ENCODE measurements at places on chromosomes 2 and 18.

GRCh38 chr2:128510701-128511397, 192.2 kb upstream of the HS6ST1 start:
- peak; percentile 21 for DNase-seq

GRCh38 chr18:36509646-36510197, 212.2 kb downstream of the FHOD3 start:
- DNase-seq, result no peak

DNA sequence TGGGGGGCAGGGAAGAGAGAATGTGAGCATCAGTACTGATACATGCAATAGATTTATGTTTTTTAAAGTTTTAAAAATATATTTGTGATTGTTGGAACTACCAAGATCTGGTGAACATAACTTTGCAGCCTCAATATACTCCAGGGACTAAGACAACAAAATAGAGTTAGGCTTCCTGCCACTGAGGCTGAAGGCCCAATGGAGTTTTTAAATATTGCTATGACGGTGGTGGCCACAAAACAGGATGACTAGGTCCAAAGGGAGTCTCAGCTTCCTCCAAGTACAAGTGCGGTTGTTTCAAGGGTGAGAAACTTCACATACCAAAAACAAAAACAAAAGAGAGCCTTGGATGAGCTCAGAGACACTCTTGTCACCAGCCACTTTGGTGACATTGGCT, 72.9 kb downstream of the CCBE1 start:
- no peak for DNase-seq

DNA sequence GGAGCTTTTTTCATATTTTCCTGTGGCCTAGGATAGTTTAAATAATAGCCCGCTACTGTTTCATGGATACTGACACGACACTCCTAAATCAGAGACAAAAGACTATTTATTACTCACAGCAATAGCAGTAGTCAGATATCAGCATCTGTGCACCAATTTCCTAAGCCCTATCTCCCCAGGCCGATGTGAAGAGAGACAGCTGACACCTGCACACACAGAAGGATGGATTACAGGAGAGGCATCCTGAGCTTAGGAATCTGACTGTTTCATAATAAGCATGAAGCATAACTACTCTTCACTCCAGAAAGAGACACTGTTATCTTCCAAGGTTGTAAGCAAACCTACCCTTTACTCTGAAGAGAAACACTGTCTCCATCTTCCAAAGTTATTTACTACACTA, 105.4 kb downstream of the ATL2 start:
- no peak for DNase-seq

GRCh38 chr2:202757339-202757738, 114.2 kb downstream of the ICA1L start:
- no peak for DNase-seq

- no peak for DNase-seq
Measured at GRCh38 chr2:107717661-107718060, 109.0 kb upstream of the RGPD4 start.

- no peak for DNase-seq
Measured at GRCh38 chr2:144140891-144141290, 379.0 kb downstream of the ZEB2 start.

DNA sequence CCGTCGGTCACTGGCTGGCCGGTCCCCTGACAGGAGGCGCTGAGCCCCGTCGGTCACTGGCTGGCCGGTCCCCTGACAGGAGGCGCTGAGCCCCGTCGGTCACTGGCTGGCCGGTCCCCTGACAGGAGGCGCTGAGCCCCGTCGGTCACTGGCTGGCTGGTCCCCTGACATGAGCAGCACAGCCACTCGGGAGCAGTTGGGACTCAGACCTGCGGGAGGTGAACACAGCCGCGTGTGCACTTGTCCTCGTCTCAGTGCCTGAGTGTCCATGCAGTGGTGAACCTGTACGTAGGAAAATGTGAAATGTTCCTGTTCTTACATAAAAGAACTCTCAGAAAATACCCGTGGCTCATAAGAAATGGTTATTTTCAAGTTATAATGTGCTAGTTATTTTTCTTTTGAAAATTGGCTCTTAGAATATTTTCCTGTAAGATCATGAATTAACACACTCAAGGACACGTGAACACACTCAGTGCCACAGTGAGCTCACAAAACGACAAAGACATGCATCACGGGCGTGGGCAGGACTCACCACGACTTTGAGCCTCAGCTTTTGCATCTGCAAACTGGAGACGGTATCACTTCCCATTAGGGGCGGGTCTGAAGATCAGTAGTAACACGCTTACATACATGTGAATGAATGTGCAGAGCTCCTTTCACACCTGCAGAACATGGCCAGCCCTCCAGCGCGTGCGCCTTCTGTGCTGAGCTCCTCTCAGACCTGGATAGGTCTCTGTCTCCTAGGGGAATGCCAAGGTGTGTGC, 21.1 kb upstream of the NFATC1 start:
- DNase-seq, result no peak

DNA sequence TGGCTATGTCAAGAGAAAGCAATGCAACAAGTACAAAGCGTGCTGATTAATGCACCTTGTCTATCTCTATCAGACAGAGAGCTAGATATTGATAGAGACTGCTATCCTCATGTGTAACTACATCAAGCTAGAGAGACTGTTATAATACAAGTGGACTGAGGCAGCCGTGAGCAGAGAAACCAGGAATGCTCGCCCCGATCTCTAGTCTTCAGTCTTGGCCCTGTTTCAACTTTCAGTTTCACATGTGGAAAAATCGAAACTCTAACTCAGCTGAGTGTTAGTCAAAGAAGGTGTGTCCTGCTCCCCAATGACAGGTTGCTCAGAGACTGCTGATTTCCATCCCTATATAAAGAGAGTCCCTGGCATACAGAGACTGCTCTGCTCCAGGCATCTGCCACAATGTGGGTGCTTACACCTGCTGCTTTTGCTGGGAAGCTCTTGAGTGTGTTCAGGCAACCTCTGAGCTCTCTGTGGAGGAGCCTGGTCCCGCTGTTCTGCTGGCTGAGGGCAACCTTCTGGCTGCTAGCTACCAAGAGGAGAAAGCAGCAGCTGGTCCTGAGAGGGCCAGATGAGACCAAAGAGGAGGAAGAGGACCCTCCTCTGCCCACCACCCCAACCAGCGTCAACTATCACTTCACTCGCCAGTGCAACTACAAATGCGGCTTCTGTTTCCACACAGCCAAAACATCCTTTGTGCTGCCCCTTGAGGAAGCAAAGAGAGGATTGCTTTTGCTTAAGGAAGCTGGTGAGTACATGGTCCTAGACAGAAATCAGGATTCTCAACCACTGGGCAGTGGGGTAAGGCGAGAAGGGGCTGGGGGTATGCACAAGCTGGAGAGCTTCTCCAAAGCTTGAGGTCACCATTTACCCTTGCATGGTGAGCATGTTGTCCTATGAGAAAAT, at the start of gene RSAD2:
RSAD2 (plus strand) TSS at position 376 of the 903 bp plus-strand sequence; CDS start at position 400, 24 bp downstream.
- peak; percentile 46 for DNase-seq

GRCh38 chr2:95007822-95008221, 17.7 kb upstream of the MAL start:
- DNase-seq, result peak; percentile 74

DNA sequence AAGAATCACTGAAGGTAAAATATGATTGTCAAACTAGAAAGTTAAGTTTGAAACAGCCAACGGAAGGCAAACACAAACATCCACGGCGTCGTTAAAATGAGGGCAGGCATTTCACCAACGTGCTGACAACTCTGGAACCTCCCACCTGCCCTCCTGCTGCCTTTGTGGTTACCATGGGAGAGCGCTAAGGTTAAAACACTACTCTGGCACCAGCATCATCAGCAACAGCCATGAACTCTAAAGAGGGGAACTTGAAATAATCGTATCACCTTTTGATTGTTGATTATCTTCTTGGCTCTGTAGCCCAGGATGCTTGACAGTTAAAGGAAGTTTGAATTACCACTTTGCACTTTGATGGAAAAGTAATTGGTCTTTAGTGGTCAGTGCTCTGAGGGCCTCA, 34.7 kb downstream of the CYB5A start:
- no peak for DNase-seq

GRCh38 chr2:171811245-171811628, 82.8 kb downstream of the SLC25A12 start:
- DNase-seq, result no peak

GRCh38 chr2:150428641-150429040, 58.8 kb downstream of the RND3 start:
- DNase-seq, result no peak

DNA sequence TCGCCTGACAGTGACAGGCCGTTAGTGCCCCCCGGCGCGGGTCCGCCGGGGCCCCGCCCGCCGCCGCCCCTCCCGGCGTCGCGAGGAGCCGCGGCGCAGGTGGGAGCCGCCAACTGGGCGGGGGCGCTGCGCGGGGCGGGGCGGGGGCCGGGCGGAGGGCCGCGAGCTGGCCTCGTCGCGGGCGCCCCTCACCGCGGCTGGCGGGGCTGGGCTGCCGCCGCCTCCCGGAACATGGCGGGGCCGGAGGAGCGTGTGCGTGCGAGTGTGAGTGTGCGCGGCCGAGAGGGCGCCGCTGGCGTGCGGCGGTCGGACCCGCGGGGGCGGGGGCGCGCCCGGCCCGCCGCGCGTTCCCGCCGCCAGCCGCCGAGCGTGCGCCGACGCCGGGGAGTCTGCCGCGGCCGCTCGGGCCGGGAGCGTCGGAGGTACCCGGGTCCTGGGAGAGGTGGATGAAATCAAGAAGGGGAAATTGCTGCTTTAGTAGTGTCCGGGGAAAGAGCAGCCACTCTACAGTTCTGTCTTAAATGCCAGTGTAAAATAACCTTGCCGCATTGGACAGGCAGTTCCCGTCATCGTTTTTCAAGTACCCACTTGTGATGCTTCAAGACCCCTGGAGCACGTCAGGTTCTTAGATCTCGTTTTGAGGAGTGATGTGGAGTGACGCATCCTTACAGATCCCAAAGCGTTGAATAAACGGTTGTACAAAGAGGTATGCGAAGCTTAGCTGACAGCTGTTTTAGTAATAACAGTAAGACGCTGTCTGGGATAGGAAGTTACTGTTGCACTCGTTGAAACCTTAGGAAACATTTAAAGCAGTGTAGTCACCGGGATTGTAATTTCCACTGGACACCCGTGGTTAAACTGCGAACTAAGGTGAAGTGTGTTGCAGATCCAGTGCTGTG, 836 bp downstream of the ANKRD12 start:
- peak; percentile 74 for DNase-seq

DNA sequence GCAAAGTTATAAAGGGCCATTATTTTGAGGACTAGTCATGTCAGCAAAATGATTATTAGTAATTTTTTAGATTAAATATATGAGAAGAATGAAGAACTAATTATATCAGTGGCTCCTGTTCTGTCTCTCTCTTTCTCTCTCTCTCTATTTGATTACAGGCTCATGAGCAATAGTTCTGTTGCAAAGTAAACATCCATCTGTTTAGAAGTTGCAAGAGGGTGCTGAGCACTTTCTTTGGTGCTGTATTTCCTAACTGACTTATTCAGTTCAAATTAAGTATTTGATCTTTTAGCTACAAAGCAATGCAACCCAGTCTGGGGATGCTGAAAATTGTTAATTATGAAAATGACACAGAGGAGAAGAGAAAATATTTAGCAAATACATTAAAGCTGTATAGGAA, 408.1 kb upstream of the UBE2E3 start:
- no peak for DNase-seq

GRCh38 chr2:207184348-207184747, 18.6 kb upstream of the KLF7 start:
- DNase-seq, result no peak

GRCh38 chr2:223008162-223008561, 43.8 kb upstream of the KCNE4 start:
- DNase-seq, result no peak

DNA sequence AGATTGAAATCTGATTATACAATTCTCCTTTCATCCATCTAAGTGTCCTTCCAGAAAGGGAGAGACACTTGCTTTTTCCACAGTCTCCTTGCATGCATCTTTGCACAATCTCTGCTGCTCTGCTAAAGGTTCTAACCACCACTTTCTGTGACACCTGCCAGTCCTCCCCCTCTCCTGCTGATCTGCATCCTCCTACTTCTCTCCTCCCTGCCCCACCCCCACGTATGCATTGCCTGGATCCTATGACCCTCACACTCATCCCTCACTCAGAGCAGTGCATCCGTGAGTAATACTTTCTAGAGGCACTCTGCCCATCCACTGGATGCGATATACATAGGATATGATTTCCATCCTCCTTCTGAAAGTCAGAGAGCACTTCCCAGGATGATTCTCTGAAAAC, 27.7 kb upstream of the TRAPPC8 start:
- no peak for DNase-seq

GRCh38 chr2:23690421-23691105, 236.4 kb downstream of the ATAD2B start:
- no peak for DNase-seq

DNA sequence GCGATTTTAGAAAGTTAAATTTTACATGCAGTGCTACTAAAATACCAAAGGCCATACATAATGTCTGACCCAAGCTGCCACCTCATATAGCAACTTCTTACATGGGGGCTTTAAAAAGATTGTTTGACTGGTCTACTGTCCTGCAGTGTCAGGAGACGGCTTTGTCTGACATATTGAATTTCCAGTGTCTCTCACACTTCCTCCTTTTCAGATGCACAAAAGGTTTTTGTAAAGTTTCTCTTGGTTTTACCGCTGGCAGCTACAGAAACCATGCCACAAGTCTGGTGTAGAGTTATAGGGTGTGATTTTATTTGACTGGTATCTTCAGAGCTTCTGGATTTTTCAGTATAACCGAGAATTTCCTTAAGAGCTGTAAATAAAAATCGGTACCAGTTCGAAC, 1.1 kb upstream of the ASAP2 start:
- no peak for DNase-seq

DNA sequence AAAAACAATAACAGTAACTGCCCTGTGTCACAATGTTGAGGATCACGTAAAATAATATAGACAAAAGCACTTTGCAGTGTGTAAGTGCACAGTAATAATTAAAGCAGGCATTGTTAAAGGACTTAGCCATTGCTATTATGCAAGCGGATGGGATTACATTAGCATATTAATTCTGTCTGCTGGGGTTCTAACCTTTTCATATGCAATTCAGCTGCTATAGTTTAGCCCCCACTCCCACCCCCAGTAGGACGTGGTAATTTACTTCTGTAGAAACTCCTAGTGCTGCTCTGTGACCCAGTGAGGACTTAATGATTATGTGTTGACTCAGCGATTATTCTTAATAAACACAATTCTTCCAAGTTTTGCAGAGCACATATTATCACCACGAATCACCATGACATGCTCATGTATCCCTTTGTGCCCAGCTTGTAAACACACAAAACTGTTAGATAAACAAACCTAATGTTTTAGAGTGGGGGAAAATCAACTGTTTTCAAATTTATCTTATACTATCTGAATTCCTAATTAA, 5.1 kb upstream of the ADAM23 start:
- no peak for DNase-seq

- DNase-seq, result no peak
Measured at GRCh38 chr2:178513876-178514275, 33.6 kb downstream of the PLEKHA3 start.

DNA sequence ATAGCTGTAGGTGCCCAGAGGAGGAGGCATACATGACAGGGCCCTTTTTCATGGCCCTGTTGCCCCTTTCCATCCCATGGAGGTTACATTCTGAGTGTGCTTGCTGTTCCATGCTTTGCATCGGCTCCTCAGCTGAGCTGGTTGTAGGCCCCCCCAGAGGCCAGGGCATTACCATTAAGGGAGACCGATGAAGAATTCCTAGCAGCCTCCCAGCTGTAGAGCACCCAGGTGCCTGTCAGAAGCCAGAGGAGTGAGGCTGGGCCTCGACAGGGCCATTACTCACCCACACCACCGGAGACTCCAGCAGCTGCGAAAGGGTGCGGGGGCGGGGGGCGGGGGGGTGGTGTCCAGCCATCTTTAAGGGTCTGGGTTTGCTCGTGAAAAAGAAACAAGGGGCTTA, 72.2 kb downstream of the GALNT14 start:
- DNase-seq, result no peak

- DNase-seq, result no peak
Measured at GRCh38 chr2:238724728-238725127, 123.2 kb upstream of the TWIST2 start.

GRCh38 chr2:59866436-59866835, 687.0 kb downstream of the BCL11A start:
- DNase-seq, result no peak
